Activated naive CD4-positive, alpha-beta T cell treated with anti-CD3 and anti-CD28 coated beads, Interleukin-2, amount 50 U/mL, for 16 hours (primary cell): ENCODE measurements at places on chromosomes 13 and 19.

DNA sequence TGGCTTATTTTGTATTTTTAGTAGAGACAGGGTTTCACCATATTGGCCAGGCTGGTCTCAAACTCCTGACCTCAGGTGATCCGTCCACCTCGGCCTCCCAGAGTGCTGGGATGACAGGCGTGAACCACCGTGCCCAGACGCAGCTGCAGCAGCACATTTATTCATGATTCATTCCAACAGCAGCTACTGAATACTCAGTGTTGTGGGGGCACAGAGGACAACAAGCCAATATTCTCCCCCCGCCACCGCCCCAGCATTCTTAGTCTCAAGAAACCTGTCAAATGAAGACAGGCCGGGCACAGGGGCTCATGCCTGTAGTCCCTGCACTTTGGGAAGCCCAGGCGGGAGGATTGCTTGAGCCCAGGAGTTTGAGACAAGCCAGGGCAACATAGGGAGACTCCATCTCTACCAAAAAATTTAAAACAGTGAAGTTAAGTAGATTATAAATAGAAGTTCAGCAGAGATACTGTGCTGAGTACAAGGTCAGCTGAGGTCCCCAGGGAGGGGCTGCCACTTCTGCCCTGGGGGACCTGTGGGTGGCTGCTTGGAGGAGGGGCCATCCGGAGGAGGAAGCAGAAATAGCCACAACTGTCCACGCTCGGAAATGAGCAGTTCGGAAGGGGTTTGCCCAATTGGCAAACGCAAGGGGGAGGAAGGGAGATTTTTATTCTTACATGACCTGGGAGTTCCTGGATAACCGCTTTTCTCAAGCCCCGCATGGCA is 4.3 kb downstream of the DOT1L start:
- DNase-seq: no peak

DNA sequence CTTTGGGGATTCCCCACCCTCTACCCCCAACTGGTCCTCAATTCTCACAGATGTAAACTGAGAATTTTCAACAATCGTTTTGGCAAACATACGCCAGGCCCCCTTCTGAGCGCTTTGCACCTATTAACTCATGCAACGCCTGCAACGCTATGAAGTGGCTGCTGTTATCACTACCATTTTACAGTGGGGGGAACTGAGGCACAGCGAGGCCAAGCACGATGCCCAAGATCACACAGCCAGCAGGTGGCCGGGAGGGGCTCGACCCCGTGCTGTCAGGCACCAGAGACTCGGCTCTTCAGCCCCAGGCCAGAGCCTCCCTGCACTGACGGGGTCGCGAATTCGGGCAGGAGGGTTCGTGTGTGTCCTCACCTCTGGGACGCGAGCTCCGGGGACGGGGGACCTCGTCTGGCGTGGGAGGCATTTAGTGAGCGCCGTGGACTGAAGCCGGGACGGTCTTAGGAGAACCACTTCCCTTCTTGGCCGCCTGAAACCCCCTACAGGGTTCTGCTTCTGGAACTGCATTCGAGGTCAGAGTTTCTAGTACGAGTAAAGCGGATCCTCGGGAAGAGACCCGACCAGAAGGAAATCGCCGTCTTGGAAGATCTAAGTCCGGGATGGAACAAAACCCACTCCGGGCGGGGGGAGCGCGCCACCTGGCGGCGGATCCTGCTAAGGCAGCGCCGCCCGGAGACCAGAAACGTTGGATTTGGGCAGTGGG is 21.0 kb downstream of the ZNF114 start:
- DNase-seq: peak; percentile 54

DNA sequence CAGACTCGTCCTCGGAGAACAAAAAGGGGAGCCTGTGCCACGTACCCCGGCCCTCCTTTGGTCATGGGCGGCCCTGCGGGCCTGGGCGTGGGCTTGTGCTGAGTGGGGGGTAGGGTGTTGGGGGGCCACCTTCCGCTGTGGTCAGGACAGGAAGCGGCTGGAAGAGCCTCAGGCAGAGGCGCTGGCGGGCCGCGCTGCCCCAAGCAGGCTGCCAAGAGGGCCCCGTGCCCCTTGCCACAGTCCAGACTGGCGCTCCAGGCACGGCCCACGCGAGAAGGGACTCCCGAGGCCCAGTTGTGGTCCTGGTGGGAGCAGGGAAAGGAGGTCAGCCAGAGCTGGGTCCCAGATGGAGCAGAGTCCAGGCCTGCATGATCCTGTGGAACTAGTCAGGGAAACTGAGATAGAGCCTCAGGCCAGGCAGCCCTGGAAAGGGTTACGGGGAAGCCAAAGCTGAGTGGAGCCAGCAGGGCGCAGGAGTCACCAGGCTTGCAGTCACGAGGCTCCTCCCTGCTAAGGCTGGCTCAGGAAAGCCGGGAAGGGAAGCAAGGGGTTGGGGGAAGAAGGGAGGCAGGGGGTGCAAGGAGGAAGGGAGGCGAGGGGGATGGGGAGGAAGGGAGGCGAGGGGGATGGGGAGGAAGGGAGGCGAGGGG is 135.0 kb downstream of the CRYL1 start:
- DNase-seq: no peak

- no peak for DNase-seq
Observed at GRCh38 chr19:40693150-40693788, 2.8 kb upstream of the NUMBL start.

DNA sequence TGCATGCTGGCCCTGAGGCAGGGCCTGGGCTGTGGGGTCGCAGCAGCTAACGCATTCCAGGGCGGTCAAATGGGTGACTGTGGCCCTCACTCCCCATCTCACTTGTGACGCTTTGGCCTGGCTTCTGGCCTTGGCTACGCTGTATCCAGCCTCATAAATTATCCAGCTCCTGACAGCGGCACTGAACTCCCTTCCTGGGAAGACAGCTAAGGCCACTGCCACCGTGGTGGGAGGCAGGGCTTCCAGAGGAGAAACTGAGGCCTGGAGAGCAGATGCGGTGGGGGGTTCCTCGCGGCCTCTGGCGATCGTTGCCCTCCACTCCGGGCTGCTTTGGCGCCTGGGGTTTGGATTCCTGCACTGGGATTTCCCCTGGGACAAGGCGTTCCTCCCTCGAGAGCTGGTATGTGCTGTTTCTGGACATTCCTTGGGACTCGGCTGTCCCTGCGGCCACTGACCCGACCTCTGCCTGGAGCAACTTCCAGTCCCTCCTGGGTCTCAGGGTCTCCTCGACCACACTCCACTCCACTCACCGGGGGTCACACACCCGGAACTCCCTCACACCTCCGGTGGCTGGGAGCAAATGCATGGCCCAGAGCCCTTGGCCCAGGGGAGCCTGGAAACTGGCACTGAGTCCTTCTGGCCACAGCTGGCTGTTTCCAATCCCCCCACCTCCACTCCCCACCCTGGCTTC is 3.4 kb downstream of the TBXA2R start:
- no peak for DNase-seq

DNA sequence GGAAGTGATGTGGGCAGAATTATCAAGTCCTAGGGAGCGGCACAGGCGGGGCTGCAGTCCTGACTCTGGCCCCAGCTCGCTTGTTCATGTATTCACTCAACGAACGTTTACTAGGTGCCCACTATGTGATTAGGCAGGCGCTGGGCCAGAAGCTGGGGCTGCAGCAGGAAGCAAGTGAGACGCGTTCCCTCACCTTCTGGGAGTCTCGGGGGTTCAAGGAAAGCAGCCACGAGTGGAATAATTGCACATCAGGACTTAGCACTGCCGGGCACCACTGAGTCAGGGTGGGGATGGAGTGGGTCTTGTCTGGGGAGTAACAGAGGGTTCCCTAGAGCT is 2.5 kb upstream of the LMTK3 start:
- no peak for DNase-seq

- no peak for DNase-seq
Observed at GRCh38 chr13:111926501-111927180, 140.3 kb upstream of the SOX1 start.

DNA sequence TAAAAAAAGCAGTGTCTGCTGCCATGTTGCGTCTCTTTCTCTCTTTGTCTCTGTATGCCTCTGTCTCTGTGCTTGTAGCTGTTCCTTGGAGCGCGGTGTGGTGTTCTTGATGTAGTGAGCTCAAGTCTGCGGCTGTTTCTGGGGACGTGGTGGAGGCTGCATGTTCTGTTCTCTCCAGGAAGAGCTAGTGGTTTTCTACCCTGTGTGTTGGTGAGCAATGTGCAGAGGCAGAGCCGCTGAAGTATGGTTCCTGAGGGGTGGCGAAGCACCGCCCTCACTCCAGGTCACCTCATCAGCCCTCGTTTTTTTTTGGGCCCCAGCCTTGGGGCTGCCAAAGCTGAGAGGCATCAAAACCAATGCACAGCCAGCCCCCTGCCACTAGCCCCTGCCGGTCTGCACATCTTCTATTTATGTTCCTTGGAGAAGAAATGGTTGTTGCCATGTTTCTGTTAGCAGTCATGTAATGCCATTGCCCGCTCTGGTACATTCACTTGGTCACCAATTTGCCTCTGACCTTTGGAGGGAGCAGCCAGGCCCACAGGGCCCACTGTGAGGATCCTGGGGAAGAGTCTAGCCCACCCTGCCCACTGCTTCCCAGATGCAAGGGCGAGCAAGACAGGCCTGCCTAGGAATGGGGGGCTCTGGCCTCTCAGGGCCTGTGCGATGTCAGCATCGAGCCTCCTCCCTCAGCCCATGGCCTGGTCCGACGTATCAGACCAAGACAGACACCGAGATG is 7.2 kb downstream of the HNRNPL start:
- DNase-seq: peak; percentile 39

DNA sequence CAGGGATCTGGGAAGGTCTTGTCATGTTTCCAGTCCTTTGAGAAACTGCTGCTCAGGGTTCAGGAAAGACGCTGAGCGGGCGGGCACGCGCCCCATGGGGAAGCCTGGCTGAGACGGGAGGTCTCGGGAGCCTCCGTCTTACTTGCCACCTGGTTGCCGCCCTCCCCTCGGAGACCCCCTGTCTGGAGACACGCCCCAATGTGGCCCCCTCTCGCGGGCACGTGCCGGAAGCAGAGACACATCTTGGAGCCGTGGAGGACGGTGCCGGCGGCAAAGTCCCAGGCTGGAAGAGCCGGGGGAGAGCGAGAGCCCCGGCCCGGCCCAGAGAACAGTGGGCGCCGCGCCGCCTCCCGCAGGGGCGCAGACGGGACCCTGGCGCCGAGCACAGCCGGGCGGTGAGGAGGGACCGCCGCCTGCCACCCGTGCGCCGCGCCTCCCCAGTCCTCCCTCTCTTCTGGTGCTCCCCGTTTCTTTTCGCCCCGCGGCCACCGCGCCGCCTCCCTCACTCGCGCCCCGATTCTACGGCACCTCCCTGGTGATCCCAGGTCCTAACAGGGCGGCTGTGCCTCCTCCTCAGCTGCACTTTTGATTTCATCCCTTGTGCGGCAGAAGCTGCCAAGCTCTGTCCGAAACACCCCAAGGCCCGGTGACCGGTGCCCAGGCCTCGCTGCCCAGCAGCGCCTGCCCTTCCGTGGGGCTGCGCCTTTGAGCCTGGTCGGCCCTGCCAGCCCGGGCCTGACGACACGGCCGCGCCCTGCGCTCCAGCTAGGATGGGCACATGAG is 15.5 kb downstream of the GJB2 start:
- no peak for DNase-seq

GRCh38 chr19:7925171-7925851 is 624 bp downstream of the CTXN1 start:
- peak; percentile 81 for DNase-seq

DNA sequence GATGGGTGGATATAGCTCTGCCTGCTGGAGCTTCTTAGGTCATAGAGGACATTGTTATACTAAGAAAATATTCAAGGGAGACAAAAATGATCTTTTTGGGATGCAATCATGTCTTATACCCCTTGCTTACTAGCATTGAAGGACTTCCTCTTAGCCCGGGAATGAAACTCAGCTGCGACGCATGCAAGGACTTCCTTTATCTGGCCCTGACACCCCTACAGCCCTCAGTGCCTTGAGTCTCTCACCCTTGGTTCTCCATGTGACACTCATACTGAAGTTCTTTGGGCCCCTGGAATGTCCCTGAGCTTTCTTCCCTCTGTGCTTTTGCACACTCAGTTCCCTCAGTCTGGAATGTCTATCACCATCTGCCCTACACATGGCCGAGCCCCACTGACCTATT is 72.5 kb upstream of the MTIF3 start:
- DNase-seq: no peak

- no peak for DNase-seq
Observed at GRCh38 chr13:93966267-93966936, 513.1 kb downstream of the DCT start.

DNA sequence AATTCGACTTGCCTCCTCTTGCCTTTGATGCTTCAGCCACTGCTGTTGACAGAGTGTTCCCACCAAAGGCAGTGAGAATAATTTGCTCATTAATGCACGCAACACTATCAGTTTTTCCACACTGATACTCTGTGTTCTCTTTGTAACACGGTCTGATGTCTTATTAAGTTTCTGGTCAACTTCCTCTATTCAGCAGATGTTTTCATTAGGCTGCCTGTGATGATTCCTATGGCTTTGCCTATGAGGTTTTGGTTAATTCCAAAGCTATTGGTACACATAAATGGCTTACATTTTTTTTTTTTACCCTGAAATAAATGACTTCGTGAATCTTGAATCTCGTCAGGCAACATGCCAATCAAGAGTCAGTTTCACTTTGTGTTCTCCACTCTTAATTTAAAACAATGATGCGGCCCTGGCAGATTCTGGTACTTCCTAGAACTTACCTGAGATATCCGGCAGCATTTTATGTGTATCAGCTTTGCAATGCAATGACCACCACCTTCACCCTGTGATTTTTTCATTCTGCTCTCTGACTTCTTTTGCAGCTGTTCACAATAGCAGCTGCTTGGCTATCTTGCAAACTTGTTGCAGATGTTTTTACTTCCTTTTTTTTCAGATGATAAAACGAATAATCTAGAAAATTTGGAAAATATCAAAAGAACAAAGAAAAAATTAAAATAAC is 27.5 kb upstream of the KL start:
- DNase-seq: no peak

DNA sequence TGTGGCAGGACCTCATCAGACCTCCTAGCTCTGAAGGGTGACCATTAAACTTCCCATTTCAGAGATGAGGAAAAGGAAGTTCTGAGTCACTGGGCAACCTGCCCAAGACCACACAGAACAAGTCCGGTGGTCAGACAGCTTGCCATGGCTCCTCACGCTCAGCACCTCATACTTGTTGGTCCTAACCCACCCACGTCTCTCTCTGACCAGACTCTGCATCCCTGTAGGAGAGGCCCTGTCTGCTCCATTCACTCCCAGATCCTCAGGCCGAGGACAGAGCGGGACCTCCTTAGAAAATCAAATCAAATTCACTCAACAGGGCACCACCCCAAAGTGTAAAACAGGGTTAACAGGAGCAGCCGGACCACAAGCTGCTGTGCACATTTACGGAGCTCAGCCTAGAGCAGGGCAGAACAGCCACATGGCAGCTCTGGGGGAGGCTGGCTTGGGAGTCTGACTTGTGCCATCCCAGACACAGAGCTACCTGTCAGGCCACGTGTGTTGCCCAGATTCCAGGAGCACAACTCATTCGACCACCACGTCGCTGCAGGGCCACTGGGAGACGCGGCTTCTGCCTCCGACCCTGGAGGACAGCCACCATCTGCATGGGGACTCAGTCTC is 1.7 kb downstream of the MIER2 start:
- no peak for DNase-seq

- DNase-seq: no peak
Observed at GRCh38 chr13:55761986-55762385, 1378.7 kb upstream of the PRR20A start.
